ENCODE measurements at places on chromosomes 12 and 14.

DNA sequence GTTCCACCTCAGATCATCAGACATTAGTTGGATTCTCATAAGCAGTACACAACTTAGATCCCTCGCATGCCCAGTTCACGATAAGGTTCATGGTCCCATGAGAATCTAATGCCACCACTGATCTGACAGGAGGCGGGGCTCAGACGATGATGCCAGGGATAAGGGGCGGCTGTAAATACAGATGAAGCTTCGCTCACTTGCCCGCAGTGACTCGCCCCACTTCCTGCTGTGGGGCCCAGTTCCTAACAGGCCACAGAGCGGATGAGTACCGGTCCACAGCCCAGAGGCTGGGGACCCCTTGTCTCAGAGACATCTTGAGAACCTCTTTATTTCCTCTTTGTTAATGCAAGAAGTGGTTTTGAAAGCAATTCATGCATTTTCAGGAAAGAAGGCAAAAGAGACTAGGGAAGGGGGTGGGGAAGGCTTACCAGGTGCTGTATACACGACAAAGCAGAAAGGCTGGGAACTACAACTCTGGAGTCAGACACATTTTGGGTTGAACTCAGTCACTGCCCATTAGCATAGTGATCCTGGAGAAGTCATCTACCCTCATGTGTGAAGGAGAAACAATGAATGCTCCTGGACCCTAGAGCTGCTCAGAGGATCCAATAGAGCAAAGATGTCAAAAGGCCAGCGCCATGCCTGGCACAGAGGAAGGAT lies 68.7 kb downstream of the EID3 start:
- DNase-seq, result no peak

- no peak for DNase-seq
Observed at GRCh38 chr12:11755302-11755930, 105.9 kb downstream of the ETV6 start.

- no peak for DNase-seq
Observed at GRCh38 chr14:85243321-85243720, 286.6 kb upstream of the FLRT2 start.

DNA sequence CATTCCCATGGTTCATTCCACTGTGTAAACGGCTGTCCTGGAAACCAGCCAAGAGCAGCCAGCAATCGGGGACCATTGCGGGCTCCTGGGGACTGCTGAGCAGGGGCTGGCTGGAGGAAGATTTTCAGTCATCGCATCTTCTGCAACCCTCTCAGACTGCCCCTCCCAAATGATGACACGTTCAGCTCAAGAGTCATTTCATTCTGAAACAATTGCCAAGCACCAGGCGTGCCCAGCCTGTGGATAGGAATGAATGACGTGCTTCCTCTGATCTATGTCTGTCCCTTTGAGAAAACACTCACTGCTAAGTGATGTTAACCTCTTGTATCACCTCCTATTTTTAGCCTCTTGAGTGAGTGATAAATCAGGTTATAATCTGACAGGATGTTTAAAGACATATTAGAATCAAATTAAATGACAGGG lies 62.0 kb downstream of the NDUFA12 start:
- DNase-seq, result no peak

GRCh38 chr12:118536306-118536906 lies 160.1 kb downstream of the SUDS3 start:
- no peak for DNase-seq

DNA sequence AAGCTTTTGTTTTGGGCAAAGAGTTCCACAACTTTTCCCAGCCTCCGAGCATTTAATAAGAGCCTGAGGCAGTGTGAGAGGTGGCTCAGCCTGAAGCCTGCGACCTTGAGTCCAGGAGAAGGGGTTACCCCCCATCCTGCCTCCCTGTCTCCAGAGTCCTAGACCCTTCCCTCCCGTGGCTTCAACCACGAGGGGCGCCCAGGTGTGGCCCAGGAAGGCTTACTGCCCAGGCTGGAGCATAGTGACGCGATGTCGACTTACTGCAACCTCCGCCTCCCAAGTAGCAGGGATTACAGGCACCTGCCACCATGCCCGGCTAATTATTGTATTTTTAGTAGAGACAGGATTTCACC lies 641 bp downstream of the LRRC43 start:
- no peak for DNase-seq

DNA sequence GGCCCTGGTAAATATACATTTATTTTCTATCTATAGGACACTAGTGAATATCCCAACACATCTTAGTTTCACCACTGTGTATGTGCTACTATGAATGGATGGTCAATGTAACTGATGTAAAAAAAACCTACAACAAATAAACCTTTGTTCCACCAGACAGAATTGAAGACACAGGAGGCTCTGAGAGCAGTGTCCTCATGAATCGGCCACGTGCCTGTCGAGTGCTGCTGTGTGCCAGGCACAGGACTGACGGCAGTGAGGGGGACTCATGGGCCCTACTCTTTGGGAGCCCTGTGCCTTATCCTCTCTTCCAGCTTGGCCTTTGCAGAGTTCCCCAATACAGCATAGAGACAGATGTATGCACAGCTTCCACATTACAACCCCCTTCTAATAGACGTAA lies 18.2 kb downstream of the CINP start:
- no peak for DNase-seq

- DNase-seq, result no peak
Observed at GRCh38 chr14:96978525-96979272, 181.5 kb downstream of the VRK1 start.

DNA sequence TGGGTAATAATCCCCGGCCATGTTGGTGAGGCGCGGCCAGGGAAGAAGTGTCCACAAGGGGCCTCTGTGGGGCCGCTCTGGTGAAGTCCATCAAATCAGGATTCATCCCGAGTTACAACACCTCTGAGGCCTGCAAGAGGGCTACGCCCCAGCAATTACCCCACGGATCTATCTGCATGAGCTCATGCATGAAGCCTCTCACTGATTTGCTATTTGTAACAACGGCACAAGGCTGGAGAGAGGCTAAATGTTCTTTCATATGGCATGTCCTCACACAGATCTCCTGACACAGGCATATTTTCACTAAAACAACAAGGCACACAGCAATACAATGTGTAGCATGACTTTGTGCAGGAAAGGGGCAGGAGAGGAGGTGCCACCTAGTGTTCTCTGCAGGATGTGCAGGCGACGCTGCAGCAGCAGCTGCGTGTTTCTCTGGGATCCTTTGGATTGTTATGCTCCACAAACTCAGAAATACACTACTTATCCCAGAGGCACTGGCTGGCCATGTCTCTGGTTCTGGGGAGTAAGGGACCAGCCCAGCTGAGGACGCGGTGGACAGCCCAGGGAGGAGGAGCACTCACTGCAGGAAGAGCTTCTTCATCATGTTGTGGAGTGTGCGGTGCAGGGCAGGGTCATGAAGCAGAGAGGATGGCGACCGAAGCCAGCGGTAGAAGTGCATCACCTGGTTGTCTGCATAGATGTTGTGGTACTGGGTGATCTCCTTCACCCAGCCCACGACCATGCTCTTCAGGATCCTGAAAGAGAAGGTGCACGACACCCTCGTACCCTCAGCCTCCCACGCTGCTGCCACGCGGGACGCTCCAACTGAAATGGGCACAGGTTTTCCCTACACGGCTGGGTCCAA lies 20.2 kb downstream of the P2RX2 start:
- no peak for DNase-seq

DNA sequence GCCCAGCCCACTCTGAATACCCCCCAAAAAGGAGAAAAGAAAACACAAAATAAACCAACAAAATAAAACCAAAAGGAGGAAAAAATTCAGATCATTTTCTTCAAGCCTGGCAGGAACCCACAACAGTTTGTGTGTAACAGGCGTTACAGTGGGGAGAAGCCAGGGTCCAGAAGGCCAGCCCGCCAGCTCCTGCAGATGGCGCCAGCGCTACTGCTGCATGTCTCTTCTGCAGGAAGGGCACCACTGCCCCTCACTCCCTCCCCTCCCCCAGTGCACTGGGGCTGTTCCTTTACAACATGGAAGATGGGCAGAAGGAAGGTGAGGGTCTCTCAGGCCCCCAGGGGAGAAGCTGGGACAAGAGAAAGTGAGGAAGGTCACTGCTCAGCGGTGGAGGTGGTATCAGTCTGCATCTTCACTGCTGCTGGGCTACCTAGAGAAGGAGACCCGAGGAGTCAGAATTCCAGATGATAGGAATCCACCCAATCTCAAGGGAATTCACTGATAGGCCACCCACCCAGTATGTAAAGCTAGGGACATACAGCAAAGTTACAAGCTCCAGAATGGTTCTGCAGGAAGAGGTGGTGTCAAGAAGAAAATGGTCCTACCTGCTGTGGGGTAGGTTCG lies 2.3 kb upstream of the NOP2 start:
- DNase-seq, result no peak

DNA sequence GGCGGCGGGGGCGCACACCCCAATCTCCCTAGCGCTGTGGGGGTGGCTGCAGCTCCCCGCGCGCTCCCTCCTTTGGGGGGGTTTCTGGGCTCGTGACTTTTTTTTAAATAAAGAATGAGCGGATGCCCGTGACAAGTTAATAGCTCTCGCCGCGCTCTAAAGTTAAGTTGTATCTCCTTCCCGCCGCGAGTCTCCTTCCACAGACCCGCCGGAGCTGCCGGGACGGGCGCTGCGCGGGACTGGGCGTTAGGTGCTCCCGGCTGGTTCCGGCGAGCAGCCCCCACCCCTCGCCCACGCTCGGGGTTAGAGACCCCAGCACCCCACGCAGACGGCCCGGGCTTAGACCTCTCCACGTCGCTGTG lies 82.6 kb upstream of the HMGA2 start:
- no peak for DNase-seq

- no peak for DNase-seq
Observed at GRCh38 chr14:57189070-57189469, 79.6 kb downstream of the EXOC5 start.

DNA sequence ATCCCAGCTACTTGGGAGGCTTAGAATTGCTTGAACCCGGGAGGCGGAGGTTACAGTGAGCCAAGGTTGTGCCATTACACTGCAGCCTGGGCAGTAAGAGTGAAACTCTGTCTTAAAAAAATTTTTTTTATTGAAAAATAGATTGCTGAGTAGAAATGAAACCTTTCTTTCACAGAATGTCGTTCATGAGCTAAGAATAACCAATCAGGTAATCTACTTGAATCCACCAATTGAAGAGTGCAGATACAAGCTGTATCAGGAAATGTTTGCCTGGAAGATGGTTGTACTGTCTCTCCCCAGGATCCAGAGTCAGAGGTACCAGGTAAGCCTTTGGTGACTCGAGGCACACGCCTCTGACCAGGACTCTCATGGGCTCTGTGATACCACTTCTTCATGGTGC lies 27.0 kb downstream of the DYNC1H1 start:
- DNase-seq, result no peak

DNA sequence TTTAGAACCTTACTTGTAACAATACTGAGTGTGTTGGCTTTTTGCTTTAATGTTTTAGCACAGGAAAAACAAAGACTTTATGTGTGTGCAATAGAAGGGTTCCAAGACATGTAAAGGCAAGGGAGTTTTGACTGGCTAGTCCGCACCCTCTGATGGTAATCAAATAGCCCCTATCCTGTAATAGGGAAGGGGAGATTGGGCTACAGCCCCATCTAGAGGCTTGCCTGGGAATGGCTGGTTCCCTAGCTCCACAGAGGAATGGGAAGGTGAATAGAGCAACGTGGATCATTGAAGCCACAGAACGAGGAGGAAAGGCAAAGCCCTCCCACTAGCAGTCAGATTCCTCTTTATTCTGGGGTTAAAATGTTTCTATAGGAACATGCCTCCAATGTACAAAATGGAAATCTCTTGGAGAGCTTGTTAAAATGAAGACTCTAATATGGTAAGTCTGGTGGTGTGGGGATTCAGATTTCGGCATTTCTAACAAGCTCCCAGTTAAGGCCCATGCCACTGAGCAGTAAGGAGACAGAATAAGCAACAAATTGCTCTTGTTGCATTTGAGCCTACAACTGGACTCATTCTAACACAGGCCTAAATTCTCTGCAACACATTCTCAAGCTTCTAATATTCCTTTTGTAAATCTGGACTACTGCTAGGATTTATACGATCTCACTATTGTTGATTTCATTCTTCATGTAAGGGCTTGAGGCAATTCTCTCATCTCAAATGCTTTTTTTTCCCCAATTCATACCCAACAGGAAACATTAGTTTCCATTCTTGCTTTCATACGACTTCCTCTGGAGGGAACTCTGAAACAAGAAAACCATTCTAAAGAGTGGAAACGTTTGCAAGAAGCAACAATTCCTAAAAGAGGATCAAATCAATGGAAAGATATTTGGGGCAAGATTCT lies 57.1 kb downstream of the NIN start:
- peak; percentile 11 for DNase-seq

DNA sequence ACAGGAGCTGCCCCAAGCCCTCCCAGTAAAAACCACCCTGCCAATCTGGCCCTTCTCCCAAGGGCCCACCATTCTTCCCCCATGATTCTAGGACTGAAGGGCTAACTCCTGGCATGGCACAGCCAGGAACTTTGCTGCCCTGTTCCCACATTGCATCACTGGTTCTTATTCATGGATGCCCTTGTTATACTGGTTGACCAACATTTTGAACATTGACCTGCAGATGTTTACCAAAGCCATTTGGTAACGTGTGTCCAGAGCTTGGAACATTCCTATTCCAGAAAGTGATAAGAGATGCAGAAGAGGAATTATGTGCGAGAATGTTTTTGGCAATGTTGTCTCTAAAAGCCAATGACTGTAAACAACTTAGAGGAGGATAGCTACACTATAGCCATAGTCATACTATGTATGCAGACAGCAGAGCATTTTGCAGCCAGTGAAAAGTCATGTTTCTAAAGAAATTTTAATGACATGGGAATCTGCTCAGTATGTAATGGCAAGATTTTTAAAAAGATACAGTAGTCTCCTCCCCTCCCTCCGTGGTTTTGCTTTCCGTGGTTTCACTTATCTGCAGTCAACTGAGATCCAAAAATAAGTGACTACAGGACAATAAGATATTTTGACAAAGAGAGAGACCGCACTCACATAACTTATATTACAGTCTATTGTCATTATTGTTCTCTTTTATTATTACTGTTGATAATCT lies 108.8 kb downstream of the DAAM1 start:
- DNase-seq, result no peak

GRCh38 chr12:72261885-72262284 lies 10.3 kb upstream of the TRHDE start:
- DNase-seq, result no peak

- no peak for DNase-seq
Observed at GRCh38 chr12:74980510-74980909, 229.1 kb downstream of the KCNC2 start.

GRCh38 chr12:80843969-80844368 lies 93.8 kb downstream of the LIN7A start:
- DNase-seq, result no peak

- no peak for DNase-seq
Observed at GRCh38 chr12:51593021-51593420, 2.0 kb downstream of the SCN8A start.

DNA sequence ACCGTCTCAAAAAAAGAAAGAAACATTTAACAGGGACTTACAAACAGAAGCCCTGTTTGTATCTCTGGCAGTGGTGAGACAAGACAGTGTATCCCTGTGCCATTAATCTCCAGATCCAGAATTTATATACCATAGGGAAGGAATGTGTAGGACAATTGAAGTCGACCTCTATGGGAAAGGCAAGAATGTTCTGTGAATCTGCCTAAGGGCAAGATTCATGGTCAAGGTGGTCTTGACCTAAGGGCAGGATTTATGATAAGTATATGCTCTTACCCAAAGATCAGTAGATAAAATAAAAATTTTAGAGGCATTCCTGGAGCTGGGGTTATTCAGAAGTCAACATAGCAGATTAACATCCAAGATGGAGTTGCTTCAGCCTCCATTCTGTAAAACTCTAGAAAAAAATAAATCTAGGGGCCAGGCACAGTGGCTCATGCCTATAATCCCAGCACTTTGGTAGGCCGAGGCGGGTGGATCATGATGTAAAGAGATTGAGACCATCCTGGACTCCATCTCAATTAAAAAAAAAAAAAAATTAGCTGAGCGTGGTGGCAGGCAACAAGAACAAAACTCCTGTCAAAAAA lies 21.0 kb upstream of the SP1 start:
- no peak for DNase-seq
